Epithelial cell of esophagus (primary cell): ENCODE measurements at places on chromosomes 5 and 9.

DNA sequence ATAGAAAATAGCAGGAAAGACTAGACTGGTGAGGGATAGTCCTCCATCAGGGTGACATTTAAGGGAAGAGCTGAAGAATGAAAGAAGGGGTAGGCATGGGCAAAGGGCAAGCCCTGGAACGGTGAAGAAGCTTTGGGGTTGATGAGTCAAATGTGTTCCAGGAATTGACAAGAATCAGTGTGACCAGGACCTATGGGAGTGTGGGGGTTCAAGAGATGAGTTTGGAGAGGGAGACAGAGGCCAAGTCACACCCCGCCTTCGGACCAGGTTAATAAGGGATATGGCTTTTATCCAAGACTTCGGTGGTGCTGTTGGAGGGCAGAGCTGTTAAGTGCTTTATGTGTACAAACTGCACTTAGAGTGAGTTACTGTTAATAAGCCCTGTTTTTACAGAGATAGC is 920 bp downstream of the PMPCA start:
- no peak for DNase-seq

- no peak for DNase-seq
Observed at GRCh38 chr5:66680221-66680620, 84.0 kb downstream of the MAST4 start.

GRCh38 chr9:72506615-72507014 is 14.8 kb upstream of the TMC1 start:
- no peak for DNase-seq

- DNase-seq, result no peak
Observed at GRCh38 chr9:135079018-135079417, 8.4 kb upstream of the OLFM1 start.

- peak; percentile 23 for DNase-seq
Observed at GRCh38 chr5:59474324-59474723, 419.2 kb downstream of the PDE4D start.

DNA sequence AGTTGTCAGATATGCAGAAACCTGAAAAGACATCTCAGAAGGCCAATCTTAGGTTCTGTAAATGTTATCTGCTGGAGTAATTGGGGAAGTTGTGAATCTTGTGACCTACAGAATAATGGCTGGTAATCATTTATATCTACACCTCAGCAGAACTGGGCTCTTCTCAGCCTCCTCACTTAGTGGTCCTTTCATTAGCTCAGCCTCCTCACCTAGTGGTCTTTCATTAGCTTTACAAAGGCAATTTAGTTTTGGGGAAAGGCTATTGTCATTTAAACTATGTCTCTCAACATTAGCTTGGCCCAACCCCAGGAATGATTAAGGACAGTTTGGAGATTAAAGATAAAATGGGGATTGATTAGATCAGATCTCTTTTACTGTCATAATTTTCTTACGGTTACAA is 284.2 kb upstream of the SGCD start:
- no peak for DNase-seq

DNA sequence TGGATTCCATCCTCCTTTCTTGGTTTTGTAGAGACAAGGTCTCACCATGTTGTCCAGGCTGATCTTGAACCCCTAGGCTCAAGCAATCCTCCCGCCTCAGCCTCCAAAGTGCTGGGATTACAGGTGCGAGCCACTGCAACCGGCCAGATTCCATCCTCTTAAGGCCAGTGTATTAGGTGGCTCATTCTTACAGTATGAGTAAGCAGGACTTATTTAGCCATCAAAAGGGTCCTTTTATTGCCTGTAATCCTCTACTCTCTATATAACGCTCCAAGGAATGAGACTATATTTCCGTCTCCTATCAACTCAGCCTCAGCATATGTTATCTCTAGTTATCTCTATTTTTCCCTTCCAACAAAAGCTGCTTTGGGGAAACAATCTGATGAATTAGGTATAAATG is 3.0 kb upstream of the ERBIN start:
- DNase-seq, result no peak

GRCh38 chr5:87770601-87771121 is 357.9 kb upstream of the CCNH start:
- DNase-seq, result no peak

- DNase-seq, result no peak
Observed at GRCh38 chr5:154162539-154163151, 27.9 kb upstream of the GALNT10 start.

DNA sequence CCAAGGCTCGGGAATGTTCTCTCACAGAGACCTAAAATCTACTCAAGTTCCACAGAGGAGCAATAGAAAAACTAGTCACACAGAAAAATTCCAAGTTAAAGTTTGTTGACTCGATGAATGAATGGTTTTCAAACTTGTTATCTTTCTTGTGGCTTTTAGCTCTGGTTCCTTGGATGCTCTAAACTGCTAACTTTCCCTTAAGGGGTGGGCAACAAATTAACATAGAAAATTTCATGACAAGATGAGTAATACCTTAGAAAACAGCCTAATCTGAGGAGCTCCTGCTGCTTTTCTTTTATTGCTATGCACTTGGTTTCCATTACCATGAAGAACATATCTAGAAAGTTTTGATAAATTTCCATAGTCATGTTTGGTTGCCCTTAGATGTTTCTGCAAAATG is 100.2 kb upstream of the CCDC112 start:
- DNase-seq, result no peak

GRCh38 chr9:129781131-129781530 is 21.9 kb upstream of the TOR1B start:
- no peak for DNase-seq

GRCh38 chr9:123487944-123488548 is 132.0 kb downstream of the CRB2 start:
- DNase-seq, result no peak

DNA sequence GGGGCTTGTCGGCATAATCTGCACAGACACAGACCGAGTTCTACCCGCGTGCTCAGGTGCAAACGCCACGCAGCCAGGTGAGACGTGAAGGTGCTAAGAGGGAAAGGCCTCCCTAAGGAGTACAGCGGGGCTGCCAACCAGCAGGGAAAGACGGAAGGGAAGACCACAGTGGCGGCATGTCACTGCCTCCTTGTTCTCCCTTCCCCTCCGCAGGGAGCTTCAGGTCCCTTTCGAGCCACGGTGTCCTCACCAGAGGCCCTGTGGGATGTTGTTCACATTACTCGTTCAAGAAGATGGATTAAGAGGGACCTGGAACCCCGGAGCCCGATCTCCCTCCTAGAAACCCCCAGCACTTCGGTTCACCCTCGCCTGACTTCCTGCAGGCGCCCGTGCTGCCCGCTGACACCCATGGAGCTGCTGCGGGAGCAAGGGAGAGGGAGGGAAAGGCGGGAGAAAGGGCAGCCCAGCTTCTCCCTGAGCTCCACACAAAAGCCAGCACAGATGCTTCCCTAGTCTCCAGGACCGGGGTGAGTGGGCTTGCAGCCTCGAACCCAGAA is 686 bp downstream of the BRD9 start:
- DNase-seq, result peak; percentile 29

GRCh38 chr5:178557416-178557815 is 32.8 kb downstream of the COL23A1 start:
- DNase-seq, result no peak

- no peak for DNase-seq
Observed at GRCh38 chr5:179166171-179166885, 106.2 kb downstream of the ZNF354C start.

- DNase-seq, result no peak
Observed at GRCh38 chr5:174777111-174777510, 52.7 kb downstream of the MSX2 start.

GRCh38 chr9:114852050-114852594 is 46.3 kb upstream of the TNFSF15 start:
- peak; percentile 30 for DNase-seq

DNA sequence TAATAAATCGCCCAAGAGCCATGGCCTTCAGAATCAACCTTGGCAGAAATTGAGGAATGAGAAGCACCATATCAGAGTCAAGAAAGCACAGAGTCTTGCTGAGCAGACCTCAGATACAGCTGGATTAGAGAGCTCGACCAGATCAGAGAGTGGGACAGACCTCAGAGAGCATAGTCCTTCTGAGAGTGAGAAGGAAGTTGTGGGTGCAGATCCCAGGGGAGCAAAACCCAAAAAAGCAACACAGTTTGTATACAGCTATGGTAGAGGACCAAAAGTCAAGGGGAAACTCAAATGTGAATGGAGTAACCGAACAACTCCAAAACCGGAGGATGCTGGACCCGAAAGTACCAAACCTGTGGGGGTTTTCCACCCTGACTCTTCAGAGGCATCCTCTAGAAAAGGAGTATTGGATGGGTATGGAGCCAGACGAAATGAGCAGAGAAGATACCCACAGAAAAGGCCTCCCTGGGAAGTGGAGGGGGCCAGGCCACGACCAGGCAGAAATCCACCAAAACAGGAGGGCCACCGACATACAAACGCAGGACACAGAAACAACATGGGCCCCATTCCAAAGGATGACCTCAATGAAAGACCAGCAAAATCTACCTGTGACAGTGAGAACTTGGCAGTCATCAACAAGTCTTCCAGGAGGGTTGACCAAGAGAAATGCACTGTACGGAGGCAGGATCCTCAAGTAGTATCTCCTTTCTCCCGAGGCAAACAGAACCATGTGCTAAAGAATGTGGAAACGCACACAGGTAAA is 4.5 kb downstream of the NFX1 start:
- DNase-seq, result no peak

- DNase-seq, result no peak
Observed at GRCh38 chr9:89884356-89885083, 279.7 kb downstream of the GADD45G start.

- DNase-seq, result no peak
Observed at GRCh38 chr9:105308461-105309341, 64.2 kb downstream of the SLC44A1 start.

DNA sequence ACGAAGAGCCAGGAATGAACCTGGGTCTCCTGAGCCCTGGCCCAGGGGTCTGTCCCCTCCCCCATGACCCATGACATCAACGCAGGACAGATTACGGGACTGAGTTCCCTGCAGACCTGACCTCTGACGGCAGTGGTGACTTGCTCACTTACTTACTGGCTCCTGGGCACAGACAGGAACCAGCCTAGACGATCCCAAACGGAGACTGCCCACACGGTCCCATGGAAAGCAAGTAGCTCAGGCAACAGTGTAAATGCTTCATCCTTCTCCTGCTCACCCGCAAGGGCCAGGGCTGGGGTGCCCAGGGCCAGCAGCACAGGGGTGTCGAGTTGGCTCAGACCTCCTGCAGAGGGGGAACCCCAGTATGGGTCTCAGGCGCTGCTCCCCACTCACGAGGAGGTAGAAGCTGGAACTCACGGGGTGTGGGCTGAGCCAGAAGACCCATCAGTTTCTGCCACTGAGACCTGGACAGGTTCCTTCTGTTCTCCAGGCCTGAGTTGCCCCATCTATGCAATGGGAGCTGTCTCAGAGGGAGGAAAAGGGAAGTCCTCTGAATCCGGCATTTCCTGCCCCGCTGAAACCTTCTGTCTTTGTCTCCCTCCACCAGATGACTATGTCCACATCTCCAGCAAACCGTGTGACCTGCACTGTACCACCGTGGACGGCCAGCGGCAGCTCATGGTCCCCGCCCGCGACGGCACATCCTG is 5.6 kb downstream of the ADAMTSL2 start:
- no peak for DNase-seq

GRCh38 chr5:179464631-179465030 is 85.7 kb upstream of the RUFY1 start:
- no peak for DNase-seq

DNA sequence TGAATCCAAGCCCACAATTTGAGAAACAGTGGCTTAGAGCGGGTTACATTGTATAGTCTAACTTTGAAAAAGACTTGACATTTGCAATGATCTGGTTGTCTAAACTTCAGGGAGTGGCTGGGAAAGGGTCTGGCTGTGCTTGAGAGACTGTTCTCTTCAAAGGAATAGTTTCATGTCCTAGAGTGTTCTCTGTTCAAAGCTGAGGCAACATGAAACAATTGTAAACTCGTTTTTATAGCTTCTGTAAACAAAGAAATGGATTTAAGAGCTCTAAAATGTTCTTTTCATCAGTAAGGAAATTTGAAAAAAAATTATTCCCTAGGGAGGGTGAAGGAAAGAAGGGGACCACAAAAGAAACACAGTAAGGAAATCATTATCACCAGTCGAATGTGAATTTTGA is 41.6 kb downstream of the FOCAD start:
- DNase-seq, result no peak
